Stimulated activated CD8-positive, alpha-beta memory T cell treated with anti-CD3 and anti-CD28 coated beads, Interleukin-4, amount 100 ng/mL, for 1 hour (primary cell): ENCODE measurements at places on chromosomes 6 and 20.

DNA sequence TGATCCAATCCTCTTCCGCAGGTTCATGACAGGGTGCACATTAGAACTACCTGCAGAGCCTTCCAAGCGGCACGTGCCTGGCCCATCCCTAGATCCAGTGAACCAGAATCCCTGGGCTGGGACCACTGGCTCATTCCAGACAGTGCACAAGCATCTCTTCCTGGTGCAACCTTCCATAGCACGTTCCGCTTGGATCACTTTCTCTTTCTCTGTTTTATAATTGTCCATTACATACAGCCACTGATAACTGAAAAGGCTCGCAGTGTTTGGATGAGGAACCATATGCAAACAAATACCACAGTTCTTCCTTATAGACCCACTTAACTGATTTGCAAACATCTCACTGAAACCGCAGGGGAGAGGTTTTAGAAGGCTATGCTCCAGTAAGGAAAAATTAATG is 59.6 kb upstream of the DDR1 start:
- DNase-seq: no peak

DNA sequence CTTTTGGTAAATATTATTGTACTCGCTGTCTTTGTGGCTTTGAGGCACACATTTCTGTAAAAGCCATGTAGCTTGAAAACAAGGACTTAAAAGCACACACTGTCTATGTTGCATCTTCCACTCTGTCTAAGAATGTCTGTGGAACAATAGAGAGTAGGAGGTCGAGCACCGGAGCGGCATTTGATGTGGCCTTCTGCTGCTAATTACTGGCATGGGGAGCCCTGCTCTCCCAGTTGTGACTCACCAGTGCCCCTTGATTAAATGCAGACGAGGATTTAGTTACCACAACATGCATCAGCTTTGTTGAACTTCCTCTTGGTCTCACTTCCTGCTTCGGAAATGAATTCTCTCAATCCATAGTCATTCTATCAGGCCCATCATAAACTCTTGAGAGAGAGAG is 680.7 kb upstream of the SLC35B3 start:
- DNase-seq: no peak

DNA sequence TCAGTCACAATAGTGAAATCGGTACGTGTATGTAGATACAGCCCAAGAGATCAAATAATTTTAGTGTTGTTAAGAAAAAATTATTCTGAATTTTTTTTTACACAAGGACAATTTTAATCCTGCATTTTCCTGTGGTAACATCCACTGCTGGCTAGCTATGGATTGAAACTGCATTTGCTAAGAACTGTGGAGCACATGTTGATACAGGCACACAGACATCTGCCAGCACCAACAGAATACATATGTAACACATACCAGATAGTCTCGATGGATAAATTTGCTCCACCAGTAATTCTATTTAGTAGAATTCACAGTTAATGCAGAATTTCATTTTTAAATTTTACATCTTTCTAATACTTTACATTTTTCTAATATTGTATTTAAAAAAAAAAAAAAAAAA is 2.2 kb downstream of the ASIP start:
- DNase-seq: no peak

GRCh38 chr6:158207422-158207788 is 39.3 kb downstream of the GTF2H5 start:
- no peak for DNase-seq

DNA sequence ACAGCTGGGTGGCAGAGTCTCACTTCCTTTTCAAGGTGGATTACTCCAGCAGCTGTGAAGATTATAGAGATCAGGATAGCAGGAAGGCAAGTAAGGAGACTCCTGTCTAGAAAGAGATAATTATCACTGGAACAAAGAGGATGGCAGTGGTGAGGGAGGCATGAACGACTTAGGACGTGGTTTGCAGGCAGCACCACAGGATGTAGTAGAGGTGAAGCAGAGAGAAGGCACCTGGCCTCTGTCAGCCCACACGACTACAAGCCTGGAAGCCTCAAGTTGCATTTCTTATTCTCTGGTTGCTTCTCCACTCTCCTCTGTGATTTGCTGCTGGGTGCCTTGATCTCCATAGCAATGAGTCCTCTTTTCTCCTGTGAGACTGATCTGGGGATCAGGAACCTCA is 62.7 kb downstream of the TSHZ2 start:
- no peak for DNase-seq

DNA sequence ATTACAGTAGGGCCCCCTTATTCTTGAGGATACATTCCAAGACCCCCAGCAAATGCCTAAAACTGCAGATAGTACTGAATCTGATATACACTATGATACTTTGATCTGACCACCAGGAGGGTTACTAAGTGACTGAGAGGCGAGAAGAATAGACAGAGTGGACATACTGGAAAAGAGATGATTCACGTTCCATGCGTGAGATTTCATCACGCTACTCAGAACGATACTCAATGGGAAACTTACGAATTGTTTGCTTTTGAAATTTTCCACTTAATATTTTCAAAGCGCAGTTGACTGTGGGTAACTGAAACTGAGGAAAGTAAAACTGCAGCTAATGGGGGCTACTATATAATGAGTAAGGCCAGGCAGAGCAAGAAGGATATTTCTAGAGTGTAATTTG is 60.8 kb downstream of the STX11 start:
- no peak for DNase-seq
